GOT3 (cell line): ENCODE measurements at places on chromosomes 12 and 14.

DNA sequence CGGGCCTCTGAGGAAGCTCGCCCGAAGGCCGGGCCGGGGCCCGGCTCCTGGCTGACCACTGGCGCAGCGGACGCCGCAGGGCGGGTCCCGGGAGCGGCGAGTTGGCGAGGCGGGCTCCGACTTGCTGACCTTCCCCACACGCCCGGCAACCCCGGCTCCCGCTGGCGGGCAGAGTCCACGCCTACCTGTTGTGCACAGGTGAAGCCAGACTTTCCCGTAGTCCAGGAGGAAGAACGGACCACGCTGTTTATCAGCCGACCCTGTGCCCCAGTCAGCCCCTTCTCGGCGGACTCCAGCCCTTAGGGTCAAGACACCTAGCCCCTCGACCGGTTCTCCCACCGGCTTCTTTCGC lies 407 bp downstream of the HEATR5A start:
- no peak for DNase-seq

- no peak for DNase-seq
Measured at GRCh38 chr14:53368711-53369201, 215.6 kb upstream of the DDHD1 start.

DNA sequence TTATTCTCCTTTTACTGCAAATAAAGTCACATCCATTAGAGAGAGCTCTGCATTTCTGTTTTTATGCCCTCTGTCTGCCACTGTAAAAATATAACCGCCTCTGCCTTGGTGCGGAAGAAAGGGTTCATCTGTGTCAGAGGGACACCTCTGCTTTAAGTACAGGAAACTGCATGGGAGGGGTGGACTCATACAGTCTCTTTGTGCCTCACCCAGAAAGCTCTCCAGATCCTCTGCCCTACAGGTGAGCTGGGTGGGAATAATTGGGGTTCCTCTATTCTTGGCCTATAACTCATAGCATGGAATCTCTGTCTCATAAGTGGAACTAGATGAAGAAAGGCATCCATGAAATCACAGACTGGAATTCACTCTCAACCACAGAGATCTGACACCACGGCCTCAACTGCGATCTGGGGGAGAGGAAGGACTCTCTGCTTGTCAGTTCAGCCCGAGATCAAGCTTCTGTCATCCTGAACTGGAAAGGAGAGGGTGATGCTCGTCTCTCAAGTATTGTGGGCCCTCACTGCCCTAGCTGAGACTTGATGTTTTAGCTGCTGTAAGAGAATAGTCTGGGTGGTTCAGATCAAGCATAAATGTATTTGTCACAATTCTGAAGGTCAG lies 702.3 kb downstream of the TMEM121 start:
- DNase-seq = no peak

GRCh38 chr12:3604748-3605586 lies 114.0 kb downstream of the PRMT8 start:
- DNase-seq = no peak

- DNase-seq = no peak
Measured at GRCh38 chr12:1915082-1915968, 3.1 kb downstream of the CACNA2D4 start.

DNA sequence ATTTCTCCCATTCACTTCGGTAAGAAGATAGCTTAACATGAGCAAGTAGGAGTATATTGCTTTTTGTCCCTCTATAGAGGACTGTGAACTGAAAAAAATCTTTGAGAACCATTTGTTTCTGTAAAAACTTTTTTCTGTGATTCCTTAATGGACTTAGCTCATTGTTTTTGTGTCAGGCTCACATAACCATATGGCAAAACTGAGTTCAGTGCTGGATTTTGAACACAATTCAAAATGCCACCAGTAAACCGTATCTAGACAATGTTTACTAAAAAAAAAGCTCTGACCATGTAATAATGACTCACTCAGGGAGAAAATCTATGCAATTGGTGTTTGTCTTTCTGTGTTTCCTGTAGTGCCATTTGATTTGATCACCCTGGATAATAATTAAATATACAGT lies 5.2 kb downstream of the TRHDE start:
- no peak for DNase-seq

- no peak for DNase-seq
Measured at GRCh38 chr14:88384718-88385117, 739 bp upstream of the SPATA7 start.

DNA sequence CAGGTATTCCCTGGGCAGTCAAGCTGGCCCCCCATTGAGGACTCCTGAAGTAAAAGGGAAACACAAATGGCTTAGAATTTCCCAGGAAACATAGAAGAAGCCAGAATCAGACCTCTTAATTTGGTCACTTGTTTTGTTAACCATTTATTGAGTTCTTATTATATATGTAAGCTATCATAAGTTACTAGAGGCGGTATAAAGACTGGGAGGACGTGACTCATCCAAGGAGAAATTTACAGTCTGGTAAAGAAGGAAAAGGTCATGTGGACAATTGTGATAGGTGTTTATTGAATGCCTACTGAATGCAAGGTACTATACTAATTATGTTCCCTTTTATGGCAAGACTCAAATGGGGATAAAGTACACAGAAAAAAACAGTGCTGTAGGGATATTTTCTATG lies 146.7 kb downstream of the DYRK2 start:
- DNase-seq = no peak

DNA sequence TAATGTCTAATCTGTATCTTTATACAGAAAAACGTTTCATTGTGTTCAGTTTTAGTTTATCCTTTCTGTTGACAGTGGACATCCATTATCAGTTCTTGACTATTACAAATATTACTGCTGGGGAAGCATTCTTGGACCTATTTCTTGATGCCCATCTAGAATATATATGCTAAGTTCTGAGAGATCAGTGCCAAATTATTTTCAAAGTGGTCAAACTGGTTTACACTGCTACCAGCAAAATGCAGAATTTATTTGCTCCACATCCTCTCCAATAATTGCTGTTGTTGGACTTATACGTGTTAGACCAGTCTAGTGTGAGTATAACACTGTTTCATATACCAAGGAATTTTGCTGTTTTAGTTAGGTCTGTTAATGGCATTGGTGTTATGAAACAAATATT lies 85.5 kb upstream of the TRAF3 start:
- no peak for DNase-seq

DNA sequence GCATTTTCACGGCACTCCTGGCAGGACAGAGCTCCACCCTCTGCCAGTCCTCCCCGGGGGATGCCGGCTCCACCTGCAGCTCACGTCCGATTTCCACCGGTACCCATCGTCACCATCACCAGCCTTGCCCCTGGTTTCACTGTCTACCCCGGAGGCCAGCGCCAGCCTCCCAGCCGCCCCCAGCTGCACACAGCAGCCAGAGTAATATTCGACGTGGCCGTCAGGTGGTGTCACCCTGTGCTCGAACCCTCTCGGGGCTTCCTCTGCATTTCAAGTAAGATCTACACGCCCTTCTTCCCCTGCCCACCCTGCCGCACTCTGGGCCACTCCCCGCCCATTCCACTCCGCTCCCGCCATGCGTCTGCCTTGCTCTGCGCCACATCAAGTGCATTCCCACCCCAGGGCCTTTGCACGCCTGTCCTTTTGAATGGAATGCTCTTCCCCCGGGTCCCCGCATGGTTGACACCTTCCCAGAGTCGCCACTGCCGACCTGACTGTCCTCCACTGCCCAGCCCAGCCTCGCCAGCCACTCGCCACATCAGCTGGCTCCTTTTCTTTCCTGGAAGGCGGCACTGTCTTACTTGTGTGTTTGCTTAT lies 80.3 kb downstream of the ADGRD1 start:
- no peak for DNase-seq

GRCh38 chr14:103142026-103142425 lies 18.8 kb downstream of the TNFAIP2 start:
- DNase-seq = no peak

GRCh38 chr14:34596891-34597290 lies 33.1 kb downstream of the SNX6 start:
- DNase-seq = no peak

GRCh38 chr12:19901841-19902240 lies 462.5 kb downstream of the AEBP2 start:
- no peak for DNase-seq

- DNase-seq = no peak
Measured at GRCh38 chr14:71486279-71486678, 445.9 kb upstream of the RGS6 start.

DNA sequence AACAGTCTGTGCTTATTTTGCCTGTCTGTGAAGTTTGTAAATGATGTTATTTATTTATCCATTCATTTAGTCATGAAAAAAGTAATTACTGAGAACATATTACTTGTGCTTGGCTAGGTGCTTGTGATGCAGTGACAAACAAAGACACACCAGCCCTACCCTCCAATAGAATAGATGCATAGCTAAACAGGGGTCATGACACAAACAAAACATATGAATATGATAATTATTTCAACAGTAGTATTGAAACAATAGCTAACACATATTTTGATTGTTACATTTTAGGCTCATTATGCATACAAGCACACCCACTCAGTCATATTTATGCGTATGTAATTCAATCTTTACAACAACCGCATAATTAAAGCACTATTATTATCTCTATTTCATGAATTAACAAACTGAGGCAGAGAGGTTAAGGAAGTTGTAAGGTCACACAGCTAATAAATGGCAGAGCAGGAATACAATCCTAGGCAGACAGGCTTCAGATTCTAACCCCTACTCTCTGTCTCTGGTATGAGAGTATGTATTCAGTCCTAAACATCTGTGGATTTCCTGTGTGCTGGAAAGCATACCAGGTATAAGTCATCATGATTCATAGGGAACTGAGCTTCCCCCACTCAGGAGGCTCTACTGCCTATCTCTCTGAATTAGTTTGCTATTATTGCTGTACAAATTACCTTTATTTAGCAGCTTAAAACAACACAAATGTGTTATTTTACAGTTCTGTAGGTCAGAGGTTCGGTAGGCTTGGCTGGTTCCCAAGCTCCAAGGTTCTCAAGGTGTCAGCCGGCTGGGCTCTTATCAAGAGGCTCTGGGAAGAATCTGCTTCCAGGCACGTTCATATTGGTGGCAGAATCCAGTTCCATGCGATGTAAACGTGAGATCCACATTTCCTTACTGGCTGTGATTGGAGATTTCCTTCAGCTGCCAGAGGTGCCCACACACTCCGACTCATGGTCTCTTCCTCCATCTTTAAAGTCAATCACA lies 509.4 kb downstream of the GALC start:
- no peak for DNase-seq

- peak; percentile 58 for DNase-seq
Measured at GRCh38 chr14:102316743-102317563, 2.6 kb upstream of the ZNF839 start.
